ENCODE measurements at places on chromosomes 12 and 14. TPM values are rescaled to one million over a fixed set of nuclear protein-coding genes. Genes with fewer than 3 reads are reported as not detected.

DNA sequence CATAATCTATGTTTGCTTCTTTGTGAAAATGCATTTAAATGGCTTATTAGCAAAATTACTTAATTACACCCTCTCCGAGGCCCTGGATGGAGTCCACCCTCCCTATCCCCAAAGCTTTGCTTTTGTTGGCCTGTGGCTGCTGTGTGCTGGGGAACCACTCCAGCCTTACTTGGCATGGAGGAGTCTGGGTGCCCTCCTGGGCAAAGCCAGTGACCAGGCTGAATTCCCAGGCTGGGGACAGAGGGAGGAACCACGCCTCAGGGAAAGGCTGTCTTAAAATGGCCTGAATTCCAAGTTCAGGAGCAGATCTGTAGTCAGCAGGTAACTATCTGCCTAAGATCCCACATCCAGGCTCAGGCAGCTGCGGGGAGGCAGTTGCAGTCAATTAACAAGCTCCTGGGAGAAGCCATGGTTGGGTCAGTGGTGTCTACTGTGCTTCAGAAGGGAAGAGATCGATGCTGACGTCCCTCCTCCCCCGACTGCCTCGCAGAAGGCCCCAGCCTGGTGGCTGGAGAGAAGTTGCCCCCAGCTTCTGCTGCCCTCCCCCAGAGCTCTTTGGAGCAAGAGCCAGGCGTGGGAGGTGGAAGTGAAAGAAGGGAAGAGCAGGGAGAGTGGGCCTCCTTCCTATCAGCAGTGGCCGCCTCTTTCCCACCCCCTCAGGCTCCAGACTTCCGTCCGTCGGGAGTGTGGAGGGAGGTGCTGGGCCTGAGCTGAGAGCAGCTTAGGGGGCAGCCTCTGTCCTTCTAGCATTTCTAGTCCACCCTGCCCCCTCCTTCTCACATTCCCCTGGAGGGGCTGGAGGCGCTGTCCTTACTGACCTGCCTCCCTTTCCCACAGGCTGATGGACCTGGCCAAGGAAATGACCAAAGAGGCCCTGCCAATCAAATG is 11.3 kb downstream of the VASH1 start:
- DNase-seq, result no peak

- DNase-seq, result no peak
Measured at GRCh38 chr12:12755923-12756322, 29.5 kb upstream of the APOLD1 start.

Gene IL26
- not detected for total RNA-seq

DNA sequence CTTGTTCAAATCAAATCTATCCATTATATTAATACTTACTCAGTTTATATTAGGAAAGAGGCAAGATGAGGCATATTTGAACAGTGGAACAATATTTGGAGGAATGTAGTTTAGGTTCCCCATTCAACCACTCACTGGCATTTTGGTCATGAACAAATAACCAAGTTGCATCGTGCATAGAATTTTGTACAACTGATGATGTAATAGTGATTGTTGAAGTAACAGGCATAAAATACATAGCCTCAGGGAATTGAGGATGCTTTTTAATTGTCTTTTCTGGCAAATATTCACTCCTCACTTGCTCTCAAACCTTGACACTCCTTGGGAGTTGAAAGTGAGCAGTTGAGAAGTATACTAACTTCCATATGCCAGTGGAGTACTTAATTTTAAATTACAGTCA is 175.2 kb downstream of the SRGAP1 start:
- no peak for DNase-seq

Gene C12orf60
- total RNA-seq, result 1.5 TPM

Gene PLD4
- total RNA-seq, result not detected

GRCh38 chr12:78099806-78100205 is 269.1 kb downstream of the NAV3 start:
- no peak for DNase-seq

Gene SLC8A3
- total RNA-seq, result not detected

DNA sequence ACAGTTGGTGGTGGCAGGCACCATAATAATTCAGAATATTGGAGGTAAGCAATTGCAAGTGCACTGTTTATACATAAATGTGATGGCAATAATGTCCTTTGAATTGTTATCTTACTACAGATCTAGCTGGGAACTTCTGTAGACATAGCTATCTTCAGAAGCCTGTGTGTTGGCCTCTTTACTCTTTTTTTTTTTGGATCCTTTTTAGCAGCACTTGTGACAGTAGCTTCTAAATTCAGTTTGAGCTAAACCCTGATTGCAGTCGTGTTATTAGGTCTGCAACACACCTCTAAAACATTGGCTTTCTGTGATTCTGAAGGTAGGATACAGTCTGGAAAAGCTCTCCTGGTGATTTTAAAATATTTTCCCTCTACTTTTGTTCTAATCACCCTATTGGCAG is 38.5 kb downstream of the SLC38A6 start:
- no peak for DNase-seq

DNA sequence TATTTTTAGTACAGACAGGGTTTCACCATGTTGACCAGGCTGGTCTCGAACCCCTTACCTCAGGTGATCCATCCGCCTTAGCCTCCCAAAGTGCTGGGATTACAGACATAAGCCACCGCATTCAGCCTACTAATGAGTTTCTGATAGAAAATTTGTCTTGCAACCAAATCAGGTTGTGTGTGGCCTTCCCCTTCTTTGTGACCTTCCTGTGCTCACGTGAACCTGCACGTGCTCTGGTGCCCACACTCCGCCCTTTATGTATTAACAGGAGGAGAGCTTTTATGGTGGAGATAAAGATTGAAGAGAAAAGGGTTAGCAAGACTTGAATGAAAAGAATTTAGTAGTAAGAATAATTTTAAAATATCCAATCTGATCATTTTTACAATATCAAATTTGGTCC is 343.5 kb upstream of the TMEM132C start:
- DNase-seq, result no peak

DNA sequence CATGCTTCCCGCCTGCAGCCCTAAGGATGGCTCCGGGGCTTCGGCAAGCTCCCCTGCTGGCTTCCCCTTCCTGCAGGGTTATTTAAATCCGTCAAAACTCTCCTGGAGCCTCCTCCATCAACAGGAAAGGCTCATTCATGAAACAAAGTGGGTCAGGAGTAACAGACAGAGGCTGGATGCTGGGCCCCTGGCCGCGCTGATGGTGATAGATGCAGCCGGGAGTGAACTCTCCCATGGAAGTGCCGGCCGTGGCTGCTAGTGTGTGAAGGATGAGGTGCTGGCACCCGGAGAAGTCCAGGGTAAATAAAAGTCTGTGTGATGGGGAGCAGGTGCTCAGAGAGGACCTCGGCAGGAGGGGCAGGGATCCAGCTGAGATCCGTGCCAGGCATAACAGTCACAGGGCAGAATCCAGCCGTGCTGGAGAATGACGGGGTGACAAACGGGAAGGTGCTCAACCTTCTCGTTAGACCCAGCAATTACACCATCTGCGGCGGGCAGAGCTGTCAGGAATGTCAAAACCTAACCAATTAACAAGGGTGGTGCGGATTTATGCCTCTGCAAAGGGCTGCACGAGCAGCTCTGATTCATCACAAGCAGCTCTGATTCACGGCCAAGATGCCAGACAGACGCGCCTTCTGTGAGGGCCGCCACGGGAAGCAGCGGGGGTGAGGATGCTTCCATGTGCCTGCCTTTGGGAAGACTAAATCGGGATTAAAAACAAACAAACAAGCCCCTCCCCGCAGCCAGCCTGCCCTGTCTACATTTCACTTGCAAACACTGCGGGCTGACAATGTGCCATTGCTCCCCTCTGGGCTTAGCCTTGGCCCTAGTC is 55.6 kb downstream of the SYNE3 start:
- no peak for DNase-seq

Gene FAM181A
- total RNA-seq, result not detected

- DNase-seq, result peak; percentile 9
Measured at GRCh38 chr14:72613231-72613974, 280.5 kb downstream of the DPF3 start.

Gene CFAP251
- 0.82 TPM for total RNA-seq

GRCh38 chr14:97350894-97351731 is 553.9 kb downstream of the VRK1 start:
- DNase-seq, result no peak

- DNase-seq, result no peak
Measured at GRCh38 chr14:79896009-79896408, 315.3 kb downstream of the DIO2 start.

DNA sequence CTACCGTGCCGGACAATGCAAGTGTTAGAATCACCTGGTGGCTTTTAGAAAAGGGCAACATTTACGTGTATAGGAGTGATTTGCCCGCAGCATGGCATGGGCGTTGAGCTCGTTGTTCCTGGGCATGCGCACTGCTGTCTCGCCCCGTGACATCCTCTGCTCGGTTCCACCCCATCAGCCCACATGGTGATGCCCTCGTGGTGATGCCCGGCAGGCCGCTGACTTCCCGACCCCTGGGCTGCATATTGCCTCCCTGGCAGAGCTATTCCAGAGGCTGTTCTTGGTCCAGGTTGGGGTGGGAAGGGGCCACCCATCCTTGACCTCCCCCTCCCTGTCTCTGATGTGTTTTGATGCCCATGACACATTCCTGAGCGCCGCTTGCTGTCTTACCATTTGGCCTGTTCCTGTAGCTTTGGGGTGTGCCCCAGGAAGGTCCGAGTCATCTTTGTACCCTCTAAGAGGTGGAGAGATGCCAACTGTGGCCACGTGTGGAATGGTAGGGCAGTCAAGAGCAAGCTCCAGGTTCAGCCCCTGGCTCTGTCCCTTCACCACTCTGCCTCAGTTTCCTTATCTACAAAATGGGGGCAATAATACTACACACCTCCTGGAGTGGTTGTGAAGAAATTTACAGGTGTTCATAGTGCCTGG is 4.8 kb downstream of the HIP1R start:
- DNase-seq, result no peak
